ENCODE measurements at places on chromosomes 2 and 18. TPM values are rescaled to one million over a fixed set of nuclear protein-coding genes. Genes with fewer than 3 reads are reported as not detected.

The POTEI gene
- total RNA-seq: not detected

DNA sequence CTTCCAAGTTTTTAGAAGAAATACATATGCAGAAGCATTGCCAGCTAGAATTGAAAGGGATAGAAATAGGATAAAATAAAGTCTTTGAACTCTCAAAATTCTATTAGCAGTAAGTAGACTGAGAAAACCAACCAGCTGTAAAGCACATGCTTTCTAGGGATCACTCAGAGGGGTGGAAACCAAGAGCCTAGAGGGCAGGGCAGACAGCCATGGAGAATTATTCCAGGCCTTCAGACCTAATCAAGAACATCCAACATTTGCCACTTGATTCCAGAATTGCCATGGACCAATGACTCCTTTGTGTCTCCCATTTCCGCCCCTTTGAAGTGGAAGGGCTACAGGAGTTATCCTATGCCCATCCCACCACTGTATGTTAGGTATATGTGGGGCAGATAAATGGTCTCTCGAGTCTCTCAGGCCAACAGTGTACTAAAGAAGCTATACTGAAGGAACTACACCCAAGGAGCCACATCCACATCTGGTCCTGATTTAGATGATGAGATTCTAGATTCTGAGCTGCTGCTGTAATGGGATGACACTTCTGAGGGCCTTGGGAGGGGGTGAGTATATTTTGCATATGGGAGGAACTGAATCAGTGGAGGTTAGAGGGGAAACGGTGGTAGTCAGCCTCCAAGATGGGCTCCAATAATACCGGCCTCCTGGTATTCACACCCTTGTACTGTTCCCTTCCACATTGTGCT, 4.0 kb downstream of the FARSB start:
- H3K4me3 ChIP-seq: no peak overlapping the region
- no peaks in the 10 kb centered on the region for H3K27me3 ChIP-seq
- no peak overlapping the region for H3K27ac ChIP-seq
- H3K4me1 ChIP-seq: peaks cover 17% of the 10 kb centered on the region
- H3K36me3 ChIP-seq: no peaks in the 10 kb centered on the region
- no peak for DNase-seq

The MARCHF4 gene
- total RNA-seq: not detected

DNA sequence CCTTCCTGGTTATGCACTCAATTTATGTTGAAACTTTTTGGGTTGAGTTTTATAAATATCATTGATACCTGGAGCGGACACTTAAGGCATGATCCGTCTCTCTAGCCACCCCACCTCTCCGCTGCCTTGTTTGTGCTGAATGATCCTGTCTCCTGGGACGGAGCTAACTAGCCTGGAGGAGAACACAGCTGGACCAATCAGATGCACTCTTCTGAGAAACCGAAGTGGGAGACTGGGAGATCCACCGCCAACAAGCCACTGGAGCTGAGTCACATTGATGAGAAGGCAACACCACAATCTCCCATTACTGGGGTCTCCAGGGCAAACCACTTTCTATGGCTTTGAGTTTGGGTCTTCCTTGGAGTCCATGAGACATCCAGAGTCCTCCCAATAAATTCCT, 29.3 kb downstream of the CYP26B1 start:
- no peaks in the 10 kb centered on the region for H3K4me1 ChIP-seq
- no peak for DNase-seq
- no peaks in the 10 kb centered on the region for H3K36me3 ChIP-seq

The REEP1 gene
- total RNA-seq: 0.75 TPM

GRCh38 chr18:67742954-67743353, 226.4 kb upstream of the DSEL start:
- DNase-seq: no peak
- no peaks in the 10 kb centered on the region for H3K4me1 ChIP-seq
- no peak overlapping the region for H3K27ac ChIP-seq
- no peak overlapping the region for H3K4me3 ChIP-seq

The C1QL2 gene
- not detected for total RNA-seq

The IL36A gene
- not detected for total RNA-seq

The TUBA3E gene
- not detected for total RNA-seq

The POTEJ gene
- not detected for total RNA-seq

- no peaks in the 10 kb centered on the region for H3K4me1 ChIP-seq
- no peaks in the 10 kb centered on the region for H3K27me3 ChIP-seq
- no peak overlapping the region for H3K27ac ChIP-seq
- H3K4me3 ChIP-seq: no peak overlapping the region
- DNase-seq: no peak
These were observed 15.2 kb downstream of the LRATD1 start for GRCh38 chr2:14647714-14648113.

DNA sequence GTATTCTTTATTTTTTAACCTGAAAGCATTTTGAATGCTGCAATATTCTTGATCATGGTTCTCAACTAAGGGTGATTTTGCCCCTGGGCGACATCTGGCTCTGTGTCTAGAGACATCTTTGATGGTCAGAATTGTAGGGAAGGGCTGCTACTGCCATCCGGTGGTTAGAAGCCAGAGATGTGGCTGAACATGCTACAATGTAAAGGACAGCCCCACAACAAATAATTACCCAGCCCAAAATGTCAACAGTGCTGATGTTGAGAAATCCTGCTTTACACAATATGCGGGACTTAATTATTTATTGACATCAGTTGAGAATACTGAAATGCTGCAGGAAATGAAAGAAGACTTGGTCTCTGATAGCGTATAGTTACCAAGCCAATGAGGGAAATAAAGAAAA, 37.5 kb upstream of the SERPINB2 start:
- no peaks in the 10 kb centered on the region for H3K36me3 ChIP-seq
- no peaks in the 10 kb centered on the region for H3K27me3 ChIP-seq
- no peak overlapping the region for H3K27ac ChIP-seq
- no peak for DNase-seq
- no peak overlapping the region for H3K4me3 ChIP-seq

- H3K4me3 ChIP-seq: no peak overlapping the region
- H3K36me3 ChIP-seq: no peaks in the 10 kb centered on the region
- no peak overlapping the region for H3K27ac ChIP-seq
- H3K4me1 ChIP-seq: no peaks in the 10 kb centered on the region
- H3K27me3 ChIP-seq: no peaks in the 10 kb centered on the region
These were observed 499.8 kb downstream of the PID1 start for GRCh38 chr2:228771315-228771714.

- peaks cover 5% of the 10 kb centered on the region for H3K4me1 ChIP-seq
- no peak for DNase-seq
- no peak overlapping the region for H3K4me3 ChIP-seq
These were observed 269.5 kb downstream of the LNPK start for GRCh38 chr2:175732531-175732930.

DNA sequence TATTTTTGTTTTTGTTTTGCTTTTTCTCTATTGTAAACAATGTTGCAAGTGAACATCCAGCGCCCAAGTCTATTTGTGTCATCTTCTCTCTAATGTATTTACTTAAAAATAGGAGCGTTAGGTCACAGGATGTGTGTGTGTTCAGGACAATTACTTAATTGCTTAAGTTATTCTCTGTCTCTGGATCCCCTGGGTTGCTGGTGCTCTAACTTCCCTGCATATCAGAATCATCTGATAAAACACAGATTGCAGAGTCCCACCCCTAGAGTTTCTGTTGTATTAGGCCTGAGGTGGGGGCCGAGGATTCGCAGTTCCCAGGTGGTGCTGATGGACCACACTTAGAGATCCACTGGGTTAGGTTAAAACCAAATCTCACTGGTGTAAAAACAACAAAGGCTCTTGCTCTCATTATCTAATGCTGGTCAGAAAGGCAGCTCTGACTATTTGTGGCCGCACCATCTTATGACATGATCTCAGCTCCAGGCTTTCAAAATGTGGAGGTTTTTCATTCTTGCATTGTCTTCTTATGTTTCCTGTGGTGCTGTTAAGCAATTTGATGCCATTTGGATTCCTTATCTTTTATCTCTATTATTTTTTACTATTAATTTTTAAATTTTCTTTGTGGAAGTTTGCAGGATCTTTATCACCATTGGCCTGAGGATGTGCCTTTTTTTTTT, 87.7 kb downstream of the CLIP4 start:
- no peaks in the 10 kb centered on the region for H3K36me3 ChIP-seq
- no peak overlapping the region for H3K27ac ChIP-seq
- H3K4me1 ChIP-seq: no peaks in the 10 kb centered on the region

GRCh38 chr18:54672846-54673475, 81.9 kb downstream of the DYNAP start:
- H3K27ac ChIP-seq: no peak overlapping the region
- no peaks in the 10 kb centered on the region for H3K27me3 ChIP-seq
- no peaks in the 10 kb centered on the region for H3K36me3 ChIP-seq
- no peak for DNase-seq
- no peaks in the 10 kb centered on the region for H3K4me1 ChIP-seq
- no peak overlapping the region for H3K4me3 ChIP-seq

GRCh38 chr2:169561364-169561763, 12.3 kb downstream of the FASTKD1 start:
- H3K4me3 ChIP-seq: no peak overlapping the region
- DNase-seq: no peak
- H3K36me3 ChIP-seq: no peaks in the 10 kb centered on the region

- no peaks in the 10 kb centered on the region for H3K4me1 ChIP-seq
- H3K36me3 ChIP-seq: no peaks in the 10 kb centered on the region
- DNase-seq: no peak
- no peak overlapping the region for H3K27ac ChIP-seq
- H3K27me3 ChIP-seq: no peaks in the 10 kb centered on the region
- no peak overlapping the region for H3K4me3 ChIP-seq
These were observed 20.4 kb downstream of the GPC1 start for GRCh38 chr2:240455647-240456446.

The POTEE gene
- total RNA-seq: 0.05 TPM

DNA sequence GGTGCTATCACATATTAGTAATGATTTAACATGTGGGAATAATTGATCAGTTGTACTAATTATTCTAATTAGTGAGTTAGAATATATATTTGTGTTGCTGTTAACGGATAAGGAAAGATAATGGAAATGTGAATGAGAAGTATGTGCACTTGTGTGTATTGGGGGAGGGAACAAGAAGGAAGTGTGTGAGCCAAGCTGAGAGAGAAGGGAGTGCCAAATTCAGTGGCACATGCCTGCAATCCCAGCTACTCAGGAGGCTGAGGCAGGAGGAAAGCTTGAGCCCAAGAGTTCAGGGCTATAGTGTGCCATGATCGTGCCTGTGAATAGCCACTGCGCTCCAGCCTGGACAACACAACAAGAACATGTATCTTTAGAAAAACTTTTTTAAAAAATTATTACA, 9.3 kb downstream of the BARD1 start:
- no peaks in the 10 kb centered on the region for H3K27me3 ChIP-seq
- H3K4me3 ChIP-seq: no peak overlapping the region
- H3K4me1 ChIP-seq: no peaks in the 10 kb centered on the region
- no peaks in the 10 kb centered on the region for H3K36me3 ChIP-seq
- DNase-seq: no peak

GRCh38 chr2:165814473-165814872, 20.4 kb upstream of the GALNT3 start:
- no peaks in the 10 kb centered on the region for H3K4me1 ChIP-seq
- H3K36me3 ChIP-seq: no peaks in the 10 kb centered on the region
- H3K27me3 ChIP-seq: no peaks in the 10 kb centered on the region
- H3K27ac ChIP-seq: no peak overlapping the region

The UGT1A6 gene
- total RNA-seq: 105 TPM

The EMILIN1 gene
- 20.7 TPM for total RNA-seq

The ANKRD36B gene
- total RNA-seq: 6.0 TPM

DNA sequence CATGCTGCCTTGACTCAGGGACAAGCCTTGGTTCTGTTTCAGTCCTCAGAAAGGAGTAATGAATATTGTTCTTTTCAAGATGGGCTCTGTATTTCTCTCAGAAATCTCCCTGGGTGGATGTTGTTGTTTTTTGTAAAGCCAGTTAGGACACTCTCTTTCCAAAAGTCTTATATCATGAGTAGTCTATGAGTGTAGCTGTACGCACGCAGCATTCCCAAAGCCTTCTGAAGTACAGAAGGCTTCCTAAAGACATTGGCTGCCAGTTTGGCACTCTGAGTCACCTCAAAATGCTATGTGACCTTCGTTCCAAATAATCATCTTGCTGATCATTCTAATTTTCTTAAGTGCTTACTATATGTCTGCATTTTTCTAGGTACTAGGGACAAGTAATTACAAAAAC, 16.7 kb upstream of the GTF2A1L start:
- no peak for DNase-seq
- no peak overlapping the region for H3K4me3 ChIP-seq
- H3K27me3 ChIP-seq: no peaks in the 10 kb centered on the region
- H3K4me1 ChIP-seq: no peaks in the 10 kb centered on the region
- H3K27ac ChIP-seq: no peak overlapping the region

GRCh38 chr2:150887926-150888325, 373.7 kb downstream of the RBM43 start:
- H3K4me1 ChIP-seq: no peaks in the 10 kb centered on the region
- H3K4me3 ChIP-seq: no peak overlapping the region
- no peaks in the 10 kb centered on the region for H3K36me3 ChIP-seq

- H3K36me3 ChIP-seq: no peaks in the 10 kb centered on the region
- no peak overlapping the region for H3K27ac ChIP-seq
- no peak for DNase-seq
- no peak overlapping the region for H3K4me3 ChIP-seq
These were observed 206.0 kb upstream of the SPRED2 start for GRCh38 chr2:65638443-65638842.

DNA sequence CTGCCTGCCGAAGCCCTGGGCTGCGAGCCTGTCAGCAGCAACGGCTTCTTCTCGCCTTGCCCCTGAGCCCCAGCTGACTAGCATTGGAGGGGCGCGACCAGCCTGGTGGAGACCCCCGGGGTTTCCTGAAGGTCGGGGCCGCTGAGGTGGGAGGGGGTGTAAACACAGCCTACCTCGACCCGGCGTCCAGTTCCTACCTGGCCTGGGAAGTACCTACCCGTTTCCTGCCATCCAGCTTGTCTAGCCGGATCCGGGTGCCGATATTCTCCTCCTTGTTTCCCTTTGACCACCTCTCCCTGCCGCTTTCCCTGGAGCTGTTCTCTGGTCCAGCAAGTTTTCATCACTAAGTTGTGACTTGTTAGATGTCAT, 511 bp downstream of the MOB4 start:
- H3K4me3 ChIP-seq: peak overlapping the region; percentile 92
- peak overlapping the region; percentile 98 for H3K27ac ChIP-seq
- DNase-seq: peak; percentile 46
- no peaks in the 10 kb centered on the region for H3K27me3 ChIP-seq
- H3K36me3 ChIP-seq: no peaks in the 10 kb centered on the region

- no peak for DNase-seq
- H3K27ac ChIP-seq: no peak overlapping the region
- H3K4me1 ChIP-seq: no peaks in the 10 kb centered on the region
- H3K27me3 ChIP-seq: no peaks in the 10 kb centered on the region
- H3K4me3 ChIP-seq: no peak overlapping the region
These were observed 91.6 kb downstream of the PTPRM start for GRCh38 chr18:7658701-7659100.

DNA sequence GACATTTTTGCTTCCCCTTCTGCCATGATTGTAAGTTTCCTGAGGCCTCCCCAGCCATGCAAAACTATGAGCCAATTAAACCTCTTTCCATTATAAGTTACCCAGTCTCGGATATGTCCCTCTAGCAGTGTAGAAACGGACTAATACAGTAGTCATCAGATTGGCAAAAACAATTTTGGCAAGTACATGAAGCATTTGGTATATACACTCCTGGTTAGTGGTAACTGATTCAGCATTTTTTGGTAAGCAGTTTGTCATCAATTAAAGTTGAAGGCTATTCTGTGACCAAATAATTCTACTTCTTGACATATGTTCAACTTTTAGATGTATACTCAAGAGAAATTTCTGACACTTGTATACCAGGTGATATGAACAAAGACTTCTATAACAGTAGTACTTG, 190.5 kb upstream of the STON1 start:
- no peaks in the 10 kb centered on the region for H3K27me3 ChIP-seq
- no peak overlapping the region for H3K27ac ChIP-seq
- no peaks in the 10 kb centered on the region for H3K36me3 ChIP-seq
- no peaks in the 10 kb centered on the region for H3K4me1 ChIP-seq
- no peak for DNase-seq

The IL1R1 gene
- total RNA-seq: 42.8 TPM

The RAMP1 gene
- total RNA-seq: 10.1 TPM

Data from right lobe of liver (tissue), 6 donors.